ENCODE measurements at places on chromosomes 16 and 17.

GRCh38 chr17:74862108-74862901 is 2.6 kb upstream of the GRIN2C start:
- DNase-seq: peak; percentile 52

DNA sequence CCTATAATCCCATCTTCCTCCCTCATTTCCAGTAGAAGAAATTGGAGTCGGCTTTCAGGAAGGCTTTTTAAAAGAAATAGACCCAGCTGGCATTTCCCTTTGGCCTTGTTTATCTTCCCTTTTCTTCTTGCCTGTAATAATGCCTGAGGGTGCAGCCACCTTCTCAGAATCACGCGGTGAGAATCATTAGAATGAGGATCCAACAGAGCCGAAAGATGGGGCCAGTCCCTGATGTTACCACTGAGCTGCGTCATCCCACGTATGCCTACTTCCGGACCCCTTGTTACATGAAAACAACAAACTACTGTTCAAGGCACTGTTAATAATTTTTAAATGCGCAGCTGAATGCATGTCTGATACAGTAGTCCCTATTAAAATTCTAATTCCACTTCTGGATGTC is 24.1 kb downstream of the SDR42E1 start:
- no peak for DNase-seq

GRCh38 chr17:40251576-40251975 is 32.5 kb downstream of the WIPF2 start:
- DNase-seq: no peak

GRCh38 chr17:13967416-13967815 is 101.9 kb upstream of the COX10 start:
- no peak for DNase-seq

DNA sequence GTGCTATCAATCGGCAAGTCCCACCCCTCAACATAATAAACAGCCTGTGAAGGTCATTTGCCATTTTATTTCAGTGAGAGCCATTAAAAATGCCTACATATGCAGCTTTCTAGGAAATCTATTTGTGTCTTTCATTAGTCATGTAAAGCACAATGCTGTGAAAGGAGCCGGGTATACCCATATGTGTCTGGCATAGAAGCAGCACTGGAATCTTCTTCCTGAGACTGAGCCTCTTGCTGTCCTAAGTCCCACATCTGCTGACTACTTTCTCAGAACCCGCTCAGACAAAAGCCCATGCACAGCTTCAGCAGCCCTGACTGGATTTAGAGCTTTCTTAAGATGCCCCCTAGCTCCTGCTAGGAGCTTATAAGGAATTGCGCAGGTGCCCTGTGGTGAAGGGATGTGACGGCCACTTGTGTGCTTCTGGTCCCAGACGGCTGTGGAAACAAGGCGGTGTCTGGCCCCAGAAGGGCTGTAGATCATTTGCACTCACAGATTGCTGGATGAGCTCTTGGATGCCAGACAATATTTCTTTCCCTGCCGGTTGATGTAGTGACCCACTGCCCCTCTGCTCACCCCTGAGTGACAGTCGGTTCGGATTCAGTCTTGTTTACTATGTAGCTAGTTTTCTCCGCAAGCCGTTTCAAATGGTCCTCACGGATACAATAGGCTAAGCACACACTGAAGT is 172.2 kb downstream of the ANKFN1 start:
- no peak for DNase-seq

DNA sequence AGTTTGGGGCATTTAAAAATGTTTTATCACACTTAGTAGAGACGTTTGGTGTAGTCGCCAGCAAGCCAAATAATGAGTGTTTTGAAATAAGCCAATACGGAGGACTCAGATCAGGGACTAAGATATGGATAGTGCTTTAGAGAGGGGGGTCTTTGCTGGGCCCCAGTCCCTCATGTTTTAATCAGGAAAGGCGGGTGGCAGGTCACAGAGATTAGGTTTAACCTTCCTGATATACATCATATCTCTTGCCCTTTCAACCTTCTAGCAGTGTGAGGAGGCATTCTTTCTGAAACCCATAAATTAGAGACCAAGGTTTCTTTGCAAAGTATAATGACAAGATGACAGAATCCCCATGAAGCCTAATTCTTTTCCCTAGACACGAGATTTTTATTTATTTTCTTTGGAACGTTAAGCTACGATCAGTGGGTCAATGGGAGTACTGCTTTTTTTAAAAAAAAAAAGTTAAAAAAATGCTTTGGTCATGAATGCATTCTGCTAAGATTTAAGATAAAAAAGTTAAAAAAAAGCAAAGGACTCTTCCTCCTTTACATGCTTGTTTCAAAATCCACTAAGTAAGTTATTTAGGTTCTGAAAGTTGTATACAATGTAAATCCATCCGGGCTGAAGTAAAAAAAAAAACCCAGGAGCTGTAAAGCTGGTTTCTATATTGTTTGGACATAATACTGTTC is 572.1 kb upstream of the SALL1 start:
- DNase-seq: no peak

- no peak for DNase-seq
Measured at GRCh38 chr16:57838161-57838560, 35.9 kb upstream of the KIFC3 start.

GRCh38 chr17:50210240-50211225 is 9.1 kb upstream of the COL1A1 start:
- no peak for DNase-seq

DNA sequence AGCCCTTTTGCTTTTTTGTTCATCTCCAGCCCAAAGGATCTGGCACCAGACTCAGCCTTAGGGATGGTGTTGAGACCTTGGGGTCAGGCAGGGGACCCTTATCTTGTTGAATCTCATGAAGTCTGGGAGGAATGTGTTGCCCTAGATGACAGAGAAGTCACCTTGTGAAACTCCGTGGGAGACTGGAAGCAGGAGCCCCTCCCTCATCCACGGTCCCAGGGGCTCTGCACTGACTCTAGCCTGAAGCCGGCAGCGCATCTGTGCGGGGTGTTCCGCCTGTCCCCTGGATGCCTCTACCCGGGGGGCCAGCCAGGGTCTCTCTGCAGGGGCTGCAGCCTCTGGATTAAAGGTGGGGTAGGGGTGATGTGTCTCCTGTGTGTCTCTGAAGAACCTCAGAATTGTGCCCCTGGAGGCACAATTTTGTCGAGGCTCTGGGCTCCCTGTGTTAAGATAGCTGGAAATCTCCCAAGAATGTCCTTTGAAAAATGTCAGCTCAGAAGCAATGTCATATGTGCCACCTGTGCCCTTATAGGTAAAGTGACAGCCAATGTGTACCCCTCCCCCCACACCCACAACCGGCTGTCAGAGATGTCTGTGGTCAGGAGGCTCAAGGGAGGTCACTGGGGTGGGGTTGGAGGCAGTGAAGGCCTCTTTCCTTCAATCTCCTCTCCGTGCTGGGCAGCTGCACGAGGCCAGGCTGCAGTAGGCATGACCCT is 32.1 kb upstream of the CDC42EP4 start:
- DNase-seq: no peak

- no peak for DNase-seq
Measured at GRCh38 chr17:16325964-16326363, 27.3 kb downstream of the CENPV start.

- peak; percentile 47 for DNase-seq
Measured at GRCh38 chr16:57530104-57530521, 6.3 kb downstream of the CCDC102A start.

DNA sequence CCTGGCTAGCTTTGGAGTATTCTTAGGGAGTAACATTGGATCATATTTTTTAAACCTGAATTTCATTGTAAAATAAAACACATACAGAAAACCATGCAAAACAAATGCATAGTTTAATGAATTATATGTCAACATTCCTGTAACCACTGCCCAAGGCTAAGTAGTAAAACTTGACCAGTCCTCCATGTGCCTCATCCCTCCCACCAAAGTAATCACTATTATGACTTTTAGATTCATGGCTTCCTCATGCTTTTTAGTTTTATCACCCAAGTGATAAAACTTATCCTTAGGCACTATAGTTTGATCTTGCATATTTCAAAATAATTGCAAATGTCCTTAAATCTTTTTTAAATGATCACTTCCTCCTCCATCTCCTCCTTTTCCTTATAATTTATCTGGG is 20.4 kb downstream of the PRKCA start:
- no peak for DNase-seq

DNA sequence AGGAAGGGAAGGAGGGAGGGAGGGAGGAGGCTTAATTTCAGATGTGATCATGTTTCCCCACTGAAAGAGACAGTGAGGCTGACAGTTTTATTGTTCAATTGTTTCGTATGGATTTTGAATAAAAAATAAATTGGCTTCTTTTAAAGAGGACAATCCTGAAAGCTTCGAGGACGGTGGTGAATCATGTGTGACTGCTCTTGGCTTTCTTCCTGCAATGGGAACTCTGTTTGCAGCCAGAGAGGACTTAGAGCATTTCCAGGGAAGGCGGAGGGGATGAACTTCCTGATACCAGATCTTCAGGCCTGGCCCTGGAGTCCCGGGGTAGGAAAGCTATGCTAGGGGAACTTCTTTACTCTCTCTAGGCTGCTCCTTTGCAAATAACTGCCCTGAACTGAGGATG is 72.8 kb upstream of the C16orf82 start:
- no peak for DNase-seq

GRCh38 chr17:40358323-40359038 is 6.1 kb downstream of the GJD3 start:
- DNase-seq: peak; percentile 85

DNA sequence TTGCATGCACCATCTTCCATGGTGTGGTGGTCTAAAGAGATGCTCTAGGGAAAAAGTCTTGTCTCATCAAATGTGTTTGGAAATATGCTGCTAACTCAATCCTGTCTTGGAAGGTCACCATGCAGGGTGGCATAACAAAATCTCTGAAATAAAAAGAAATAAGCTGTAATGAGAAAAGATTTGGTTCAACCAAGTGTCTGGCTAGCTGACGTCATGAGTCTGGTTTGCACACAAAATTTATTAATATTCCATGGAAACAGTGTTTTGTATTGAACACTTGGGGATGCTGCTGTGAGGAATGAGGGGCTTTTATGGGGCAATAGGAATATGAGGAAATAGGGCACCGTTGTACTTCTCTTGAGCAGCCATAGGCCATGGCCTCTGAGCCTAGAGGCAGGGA is 575.7 kb upstream of the CDH5 start:
- DNase-seq: no peak

DNA sequence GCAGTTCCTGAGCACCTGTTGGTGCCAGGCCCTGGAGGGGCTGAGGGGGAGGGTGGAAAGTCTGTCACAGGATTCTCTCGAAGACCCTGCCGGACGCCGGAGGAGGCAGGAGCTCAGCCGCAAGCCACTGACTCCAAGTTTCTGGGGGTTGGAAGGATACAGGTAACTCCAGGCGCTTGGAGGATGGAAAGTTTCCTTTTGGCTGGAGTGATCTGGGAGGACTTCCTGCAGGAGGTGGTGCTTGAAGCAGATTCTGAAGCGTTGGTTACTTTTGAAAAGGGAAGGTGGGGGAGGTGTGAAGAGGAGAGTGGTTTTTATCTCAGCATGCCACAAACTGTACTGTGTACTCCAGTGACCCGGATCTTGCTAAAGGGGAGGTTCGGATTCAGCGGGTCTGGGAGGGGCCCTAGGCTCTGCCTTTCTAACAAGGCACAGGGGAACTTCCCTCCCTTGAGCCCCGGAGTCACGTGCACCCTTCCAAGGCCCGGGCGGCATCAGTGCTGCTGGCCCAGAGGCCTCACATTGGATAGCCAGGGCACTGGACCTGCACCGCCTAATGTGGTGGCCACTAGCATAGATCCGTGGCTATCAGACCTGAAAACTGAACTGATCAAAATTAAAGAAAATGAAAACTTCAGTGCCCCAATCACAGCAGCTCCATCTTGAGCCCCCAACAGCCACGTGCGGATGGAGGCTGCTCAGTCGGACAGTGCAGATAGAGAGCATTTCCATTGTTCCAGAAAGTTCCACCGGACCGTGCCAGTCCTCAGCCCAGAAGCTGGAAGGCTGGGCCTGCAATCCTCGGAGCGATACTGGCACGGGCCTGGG is 42.2 kb upstream of the GSE1 start:
- no peak for DNase-seq

DNA sequence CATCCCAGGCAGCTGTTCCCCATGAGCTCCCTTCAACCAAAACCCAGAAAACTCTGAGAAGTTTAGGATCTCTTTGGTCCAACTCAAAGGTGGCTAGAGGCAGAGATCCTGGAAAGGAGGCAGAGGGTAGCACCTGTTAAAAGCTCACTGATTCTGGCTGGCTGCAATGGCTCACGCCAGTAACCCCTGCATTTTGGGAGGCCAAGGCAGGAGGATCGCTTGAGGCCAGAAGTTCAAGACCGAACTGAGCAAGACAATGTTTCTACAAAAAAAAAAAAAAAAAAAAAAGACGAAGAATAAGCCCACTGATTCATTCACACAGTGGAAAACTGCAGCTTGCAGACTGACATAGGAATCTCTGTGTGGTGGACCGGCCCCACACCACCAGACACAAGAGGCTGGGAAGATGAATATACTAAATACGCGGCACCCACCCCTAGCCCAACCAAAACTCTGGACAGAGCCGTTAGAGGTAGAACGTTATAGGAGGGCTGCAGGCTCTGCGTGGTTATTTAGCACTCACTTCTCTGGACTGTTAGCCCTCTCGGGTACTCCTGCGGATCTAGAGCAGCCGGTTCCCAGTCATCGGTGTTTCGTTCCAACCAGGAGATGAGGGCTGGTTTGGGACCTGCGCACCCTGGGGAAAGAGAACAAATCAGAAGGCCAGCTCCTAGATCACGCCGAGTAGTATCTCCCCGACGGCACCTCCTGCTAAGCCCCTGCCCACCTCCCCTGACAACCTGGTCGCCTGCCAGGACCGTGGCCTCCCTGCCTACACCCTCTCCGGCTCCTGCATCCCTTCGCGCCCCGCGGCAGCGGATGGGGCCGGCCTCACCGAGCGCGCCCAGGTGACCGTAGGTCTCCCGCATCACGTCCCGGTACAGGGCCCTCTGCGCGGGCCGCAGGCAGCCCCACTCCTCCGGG is 925 bp downstream of the ZNF689 start:
- peak; percentile 21 for DNase-seq

- no peak for DNase-seq
Measured at GRCh38 chr16:55151561-55152305, 172.3 kb upstream of the IRX6 start.

DNA sequence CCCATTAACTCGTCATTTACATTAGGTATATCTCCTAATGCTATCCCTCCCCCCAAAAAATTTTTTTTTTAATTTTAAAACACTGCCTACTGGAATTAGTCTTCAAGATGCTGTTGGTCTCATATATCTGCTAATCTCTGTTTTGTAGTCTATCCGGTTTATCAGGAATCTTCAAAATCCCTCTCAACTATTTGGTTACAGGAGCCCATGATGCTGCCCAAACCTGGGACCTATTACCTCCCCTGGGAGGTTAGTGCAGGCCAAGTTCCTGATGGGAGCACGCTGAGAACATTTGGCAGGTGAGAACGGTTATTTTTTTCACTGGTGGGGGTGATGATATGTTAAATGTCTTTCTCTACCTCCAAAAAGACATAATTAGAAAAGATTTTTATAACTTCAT is 6.9 kb downstream of the TEN1 start:
- DNase-seq: no peak

DNA sequence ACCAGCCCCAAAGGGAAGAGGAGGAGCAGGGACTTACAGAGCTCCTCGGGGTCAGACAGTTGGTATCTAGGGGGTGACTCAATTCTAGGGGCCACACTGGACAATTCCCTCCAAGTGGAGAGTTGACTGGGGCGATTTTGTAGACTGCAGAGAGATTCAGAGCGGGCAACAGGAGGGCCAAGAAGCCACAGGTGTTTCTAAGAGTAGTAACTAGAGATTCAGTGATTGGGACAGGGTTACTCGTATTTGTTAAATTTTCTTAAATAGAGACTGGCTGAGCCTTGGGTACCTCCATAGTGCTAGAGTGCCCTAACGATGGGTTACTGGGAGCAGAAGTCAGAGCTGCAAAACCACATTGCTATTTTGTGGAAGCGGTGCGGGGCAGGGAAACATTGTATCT is 3.3 kb upstream of the INPP5K start:
- no peak for DNase-seq
